ENCODE measurements at places on chromosomes 13 and 19. TPM values are rescaled to one million over a fixed set of nuclear protein-coding genes. Genes with fewer than 3 reads are reported as not detected.

- DNase-seq = no peak
Measured at GRCh38 chr19:37669450-37669914, 14.2 kb upstream of the ZFP30 start.

DNA sequence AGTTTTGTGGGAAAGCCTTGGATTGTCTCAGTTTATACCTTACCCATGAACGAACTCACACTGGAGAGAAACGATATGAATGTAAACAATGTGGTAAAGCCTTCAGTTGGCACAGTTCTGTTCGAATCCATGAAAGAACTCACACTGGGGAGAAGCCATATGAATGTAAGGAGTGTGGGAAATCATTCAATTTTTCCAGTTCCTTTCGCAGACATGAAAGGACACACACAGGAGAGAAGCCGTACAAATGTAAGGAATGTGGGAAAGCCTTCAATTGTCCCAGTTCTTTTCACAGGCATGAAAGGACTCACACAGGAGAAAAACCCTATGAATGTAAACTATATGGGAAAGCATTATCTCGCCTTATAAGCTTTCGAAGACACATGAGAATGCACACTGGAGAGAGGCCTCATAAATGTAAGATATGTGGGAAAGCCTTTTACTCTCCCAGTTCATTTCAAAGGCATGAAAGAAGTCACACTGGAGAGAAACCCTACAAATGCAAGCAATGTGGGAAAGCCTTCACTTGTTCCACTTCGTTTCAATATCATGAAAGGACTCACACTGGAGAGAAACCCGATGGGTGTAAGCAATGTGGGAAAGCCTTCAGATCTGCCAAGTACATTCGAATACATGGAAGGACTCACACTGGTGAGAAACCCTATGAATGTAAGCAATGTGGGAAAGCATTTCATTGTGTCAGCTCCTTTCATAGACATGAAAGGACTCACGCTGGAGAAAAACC is 7.5 kb upstream of the ZNF440 start:
- no peak for DNase-seq

- no peak for DNase-seq
Measured at GRCh38 chr13:34628209-34628682, 313.8 kb upstream of the NBEA start.

DNA sequence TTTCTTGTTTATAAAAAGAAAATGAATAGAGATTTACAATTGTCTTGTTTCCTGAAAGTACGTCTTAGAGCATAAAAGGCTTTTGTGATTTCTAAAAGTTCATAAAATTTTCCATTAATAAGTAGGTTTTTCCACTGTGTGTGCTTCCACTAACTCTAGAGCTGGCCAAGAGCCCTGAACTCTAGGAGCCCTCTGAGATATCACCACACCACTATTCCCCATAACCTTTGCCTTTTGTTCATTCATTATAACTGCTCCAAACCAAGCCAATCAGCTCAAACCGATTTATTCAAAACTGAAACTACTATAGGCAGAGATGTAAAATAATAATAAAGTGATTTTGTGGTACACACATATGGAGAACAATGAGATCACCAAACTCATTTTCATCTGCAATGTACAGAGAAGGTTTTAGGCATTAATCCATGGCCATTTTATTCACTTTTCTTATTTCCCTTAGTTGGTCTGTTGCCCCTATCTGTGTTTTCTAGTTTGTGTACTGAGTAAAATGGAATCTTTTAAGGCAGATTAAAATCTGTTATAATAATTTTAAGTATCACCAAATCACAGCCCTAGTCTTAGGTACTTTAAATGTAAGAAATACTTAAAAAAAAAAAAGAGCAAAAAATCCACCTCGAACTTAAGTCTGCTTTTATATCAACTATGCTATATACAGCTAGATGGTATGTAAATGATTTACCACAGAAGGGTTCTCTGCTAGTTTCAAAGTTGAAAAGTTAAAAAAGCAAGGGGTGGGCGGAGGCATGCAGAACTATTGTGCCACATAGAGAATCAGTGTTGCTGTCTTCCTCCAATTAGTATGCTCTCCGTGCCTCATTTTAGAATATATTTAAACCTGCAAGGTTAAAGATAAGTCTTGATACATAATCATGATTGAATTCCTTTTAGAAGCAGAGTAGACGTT is 311.3 kb downstream of the KLF12 start:
- DNase-seq = no peak

DNA sequence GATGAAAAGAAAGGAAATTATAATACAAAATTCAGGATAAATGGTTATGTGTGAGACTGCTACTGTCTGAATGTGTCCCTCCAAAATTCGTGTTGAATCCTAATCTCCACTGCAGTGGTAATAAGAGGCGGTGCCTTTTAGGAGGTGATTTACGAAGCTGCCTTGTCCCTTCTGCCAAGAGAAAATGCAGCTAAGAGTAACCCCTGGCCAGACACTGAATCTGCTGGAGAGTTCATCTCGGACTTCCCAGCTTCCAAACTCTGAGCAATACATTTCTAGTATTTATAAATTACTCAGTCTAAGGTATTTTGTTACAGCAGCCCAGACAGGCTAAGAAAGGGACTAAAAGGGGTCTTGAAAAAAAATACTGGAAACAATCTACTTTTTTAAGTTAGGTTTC is 152.6 kb downstream of the KLF12 start:
- DNase-seq = no peak

DNA sequence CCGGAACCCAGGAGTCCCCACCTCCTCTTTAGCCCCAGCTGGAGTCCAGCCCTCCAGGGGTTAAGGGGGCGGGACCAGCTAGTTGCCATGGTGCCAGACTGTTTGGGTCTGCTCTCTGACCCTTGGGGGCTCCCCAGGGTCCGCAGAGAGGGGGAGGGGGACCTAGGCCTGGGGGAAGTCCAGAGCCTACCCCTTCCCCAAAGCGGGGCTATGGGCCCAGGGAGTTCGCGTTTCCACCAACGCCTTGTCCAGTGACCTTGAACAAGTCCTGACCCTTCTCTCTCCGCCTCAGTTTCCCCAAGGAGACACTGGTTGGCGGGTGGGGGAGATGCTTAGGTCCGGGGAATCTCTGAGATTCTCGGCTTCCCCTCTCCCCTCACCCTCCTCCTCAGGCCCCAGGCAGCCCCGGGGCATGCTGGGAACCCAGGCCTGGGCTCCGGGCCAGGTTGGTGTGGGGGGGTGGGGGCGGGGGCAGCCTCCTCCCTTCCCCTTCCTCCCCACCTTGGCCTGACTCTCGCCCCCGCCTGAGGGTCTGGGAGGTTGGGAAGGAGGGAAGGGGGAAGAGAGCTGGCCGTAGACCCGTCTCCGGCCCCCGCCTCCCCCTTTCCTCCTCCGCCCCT is 2.6 kb upstream of the SPACA6 start:
- peak; percentile 51 for DNase-seq

The CACNG6 gene
- total RNA-seq = not detected

The PRX gene
- 2.7 TPM for total RNA-seq

The ADPRHL1 gene
- 2.7 TPM for total RNA-seq

Data from breast epithelium (tissue), 4 donors.